ENCODE measurements at places on chromosomes 2 and 18. TPM values are rescaled to one million over a fixed set of nuclear protein-coding genes. Genes with fewer than 3 reads are reported as not detected.

DNA sequence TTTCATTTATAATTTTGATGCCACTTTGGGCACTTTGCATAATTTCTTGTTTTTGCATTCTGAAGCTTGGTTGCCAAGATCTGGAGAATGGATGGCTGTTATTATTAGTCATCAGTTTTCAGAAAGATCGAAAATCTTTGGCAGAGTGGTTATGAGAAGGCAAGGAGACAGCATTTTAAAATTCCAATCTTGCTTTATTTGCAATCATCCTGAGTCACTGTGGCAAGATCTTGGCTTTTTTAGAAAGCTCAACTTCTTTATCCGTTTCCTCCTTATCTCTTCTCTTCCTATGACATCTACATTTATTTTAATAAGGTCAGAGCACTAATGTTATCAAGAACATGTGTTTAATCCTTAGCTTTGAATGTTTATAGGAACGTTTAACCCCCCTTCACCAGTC lies 31.1 kb upstream of the EIF2AK3 start:
- DNase-seq, result no peak

DNA sequence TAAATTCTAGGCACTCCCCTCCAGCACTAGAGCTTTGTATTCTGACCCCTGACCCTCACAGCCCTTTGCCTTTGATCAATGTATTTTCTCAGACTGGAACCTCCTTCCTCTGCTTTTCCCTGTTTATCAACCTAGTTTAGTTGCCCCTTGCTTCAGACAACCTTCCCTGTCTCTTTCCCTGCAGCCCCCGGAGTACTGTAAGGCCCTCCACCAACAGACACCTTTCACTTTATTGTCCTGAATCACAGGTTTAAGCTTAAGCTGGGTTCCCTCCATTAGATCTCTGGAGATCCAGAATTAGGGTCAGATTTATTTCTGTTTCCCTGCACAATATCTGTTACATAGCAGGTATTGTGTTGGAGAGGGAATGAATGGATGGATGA lies 140.2 kb downstream of the DDX1 start:
- DNase-seq, result no peak

GRCh38 chr2:46302005-46302695 lies 4.9 kb downstream of the EPAS1 start:
- DNase-seq, result no peak

DNA sequence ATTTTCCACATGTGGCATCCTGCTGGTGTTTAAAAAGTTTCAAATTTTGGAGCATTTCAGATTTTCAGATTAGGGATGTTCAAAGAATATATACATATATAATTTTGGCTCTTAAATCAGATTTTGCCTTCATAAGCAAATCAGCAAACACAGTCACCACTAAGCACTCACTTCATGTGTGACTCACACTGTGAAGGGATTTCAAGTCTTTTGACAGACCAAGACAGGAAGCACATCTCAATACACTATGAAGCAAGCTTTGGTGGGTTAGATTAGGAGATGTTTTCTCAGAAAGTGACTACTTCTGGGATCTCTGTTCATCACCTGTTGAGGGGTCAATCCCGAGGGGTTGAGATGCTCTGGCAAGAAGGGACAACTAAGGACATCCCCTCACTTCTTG lies 227.8 kb upstream of the RBBP8 start:
- DNase-seq, result no peak

DNA sequence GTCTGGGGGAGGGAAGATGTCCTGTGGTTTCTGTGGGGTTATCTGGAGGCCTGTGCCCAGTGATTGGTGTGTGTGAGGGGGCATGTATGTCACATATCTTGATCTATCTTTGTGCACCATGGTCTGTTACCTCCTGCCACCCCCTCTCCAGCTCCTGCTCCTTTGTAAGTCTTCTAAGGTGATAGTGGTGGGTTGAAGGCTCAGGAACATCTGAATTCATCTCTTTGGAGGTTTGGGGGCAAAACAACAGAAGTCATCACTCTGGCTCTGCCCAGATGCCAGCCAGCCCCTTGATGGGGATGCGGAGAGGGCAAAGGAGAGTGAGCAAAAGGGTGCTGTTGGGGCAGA lies 2.7 kb upstream of the WNT6 start:
- no peak for DNase-seq

GRCh38 chr2:154447727-154448418 lies 250.6 kb upstream of the KCNJ3 start:
- no peak for DNase-seq

GRCh38 chr2:64283641-64284361 lies 139.6 kb upstream of the PELI1 start:
- DNase-seq, result no peak

DNA sequence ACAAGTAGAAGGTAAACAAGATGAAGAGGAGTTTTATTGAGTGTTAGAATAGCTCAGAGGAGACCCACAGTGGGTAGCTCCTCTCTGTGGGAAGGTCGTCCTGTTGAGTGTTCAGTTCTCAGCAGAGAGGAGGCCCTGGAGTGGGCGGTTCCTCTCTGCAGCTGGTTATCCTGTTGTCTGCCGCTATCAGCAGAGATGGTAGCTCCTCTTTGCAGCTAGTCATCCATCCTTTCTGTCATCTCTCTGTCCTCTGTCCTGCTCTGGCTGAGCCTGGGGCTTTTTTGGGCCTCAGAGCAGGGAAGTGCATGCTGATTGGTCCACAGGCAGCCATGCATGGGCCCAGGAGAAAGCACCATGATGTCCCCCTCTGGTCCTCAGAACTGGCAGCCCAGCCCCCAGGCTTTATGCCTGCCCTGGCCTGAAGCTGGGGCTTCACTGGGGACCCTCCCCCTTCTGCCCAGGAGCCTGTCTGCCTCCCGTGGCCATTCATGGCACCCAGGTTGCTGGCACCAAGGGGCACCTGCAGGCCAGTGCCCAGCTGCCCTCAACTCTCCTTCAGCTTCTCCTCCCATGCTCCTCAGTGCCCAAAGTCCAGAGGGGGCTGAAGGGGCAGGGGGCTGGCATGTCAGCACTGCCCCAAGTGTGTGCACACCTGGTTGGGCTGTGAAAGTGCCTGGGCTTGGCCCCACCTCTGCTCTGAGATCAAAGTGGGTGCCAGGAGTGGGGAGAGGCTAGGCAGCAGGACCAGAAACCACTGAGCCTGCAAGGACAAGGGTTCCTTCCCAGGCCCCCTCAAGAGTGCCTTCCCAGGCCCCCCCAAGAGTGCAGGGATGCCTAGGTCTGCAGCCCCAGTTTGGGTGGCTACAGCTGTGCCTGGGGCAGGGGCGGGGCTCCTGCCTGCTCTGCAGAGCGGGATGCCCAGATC lies 98.7 kb downstream of the TWIST2 start:
- peak; percentile 39 for DNase-seq

GRCh38 chr2:60033325-60033724 lies 520.1 kb downstream of the BCL11A start:
- DNase-seq, result no peak

DNA sequence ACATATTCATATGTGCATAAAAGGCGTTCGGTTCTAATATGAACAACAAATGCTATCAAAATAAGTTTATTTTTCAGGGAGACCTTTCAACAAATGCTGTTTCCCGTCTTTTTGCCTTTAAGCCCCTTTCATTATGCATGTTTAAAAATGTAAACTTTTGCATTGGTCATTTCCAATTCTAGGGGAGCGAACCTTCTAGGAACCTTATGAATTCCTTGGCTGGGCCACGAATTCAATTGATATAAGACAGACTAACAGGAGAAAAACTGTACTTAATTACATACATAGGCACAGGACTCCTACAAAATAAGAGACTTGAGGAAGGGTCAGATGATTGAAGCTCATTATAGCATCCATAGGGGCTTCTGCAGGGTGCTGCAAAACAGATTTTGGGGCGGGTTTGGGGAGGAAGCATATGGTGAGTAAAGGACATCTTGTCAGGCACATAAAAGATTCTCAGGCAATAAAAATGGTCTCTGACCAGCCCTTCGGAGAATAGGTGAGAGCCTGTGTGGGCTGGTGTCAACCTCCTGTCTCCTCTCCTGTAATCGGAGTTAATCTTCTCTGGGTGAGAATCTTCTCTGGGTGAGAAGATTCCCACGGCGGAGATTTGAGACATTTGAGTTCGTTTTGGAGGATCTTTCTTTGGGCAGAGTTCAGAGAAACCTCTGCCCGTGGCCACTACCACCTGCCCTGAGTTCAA lies 1.7 kb downstream of the TNFRSF11A start:
- DNase-seq, result no peak

DNA sequence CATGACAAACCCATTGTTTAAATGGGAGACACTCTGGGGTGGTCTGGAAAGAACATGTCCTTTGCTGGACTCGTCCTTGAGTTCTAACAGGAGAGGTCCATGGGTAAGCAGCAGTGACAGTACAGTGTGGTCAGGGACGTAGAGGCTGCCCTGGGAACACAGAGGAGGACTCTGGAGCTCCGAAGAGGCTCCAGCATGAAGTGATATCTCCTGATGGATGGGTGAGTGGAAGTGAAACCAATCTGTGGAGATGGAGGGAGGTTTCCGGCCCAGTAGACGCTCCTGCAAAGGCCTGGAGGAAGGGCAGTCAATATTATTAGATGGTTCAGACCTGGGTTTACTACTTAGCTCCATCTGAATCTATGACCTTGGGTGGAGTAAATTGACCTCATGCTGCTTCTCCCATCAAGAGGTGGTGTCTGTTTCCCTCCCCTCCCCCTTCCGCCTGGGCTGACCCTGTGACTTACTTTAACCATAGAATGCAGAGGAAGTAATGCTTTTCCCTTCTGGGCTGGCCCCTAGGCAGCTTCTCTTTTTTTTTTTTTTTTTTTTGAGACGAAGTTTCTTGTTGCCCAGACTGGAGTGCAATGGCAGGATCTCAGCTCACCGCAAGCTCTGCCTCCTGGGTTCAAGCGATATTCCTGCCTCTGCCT lies 2.3 kb upstream of the TFCP2L1 start:
- DNase-seq, result peak; percentile 73

GRCh38 chr2:199455545-199456382 lies 2.0 kb downstream of the SATB2 start:
- peak; percentile 76 for DNase-seq

GRCh38 chr2:215612786-215613185 lies 176.9 kb upstream of the FN1 start:
- no peak for DNase-seq

GRCh38 chr2:110818767-110819481 lies 86.6 kb downstream of the ACOXL start:
- no peak for DNase-seq

DNA sequence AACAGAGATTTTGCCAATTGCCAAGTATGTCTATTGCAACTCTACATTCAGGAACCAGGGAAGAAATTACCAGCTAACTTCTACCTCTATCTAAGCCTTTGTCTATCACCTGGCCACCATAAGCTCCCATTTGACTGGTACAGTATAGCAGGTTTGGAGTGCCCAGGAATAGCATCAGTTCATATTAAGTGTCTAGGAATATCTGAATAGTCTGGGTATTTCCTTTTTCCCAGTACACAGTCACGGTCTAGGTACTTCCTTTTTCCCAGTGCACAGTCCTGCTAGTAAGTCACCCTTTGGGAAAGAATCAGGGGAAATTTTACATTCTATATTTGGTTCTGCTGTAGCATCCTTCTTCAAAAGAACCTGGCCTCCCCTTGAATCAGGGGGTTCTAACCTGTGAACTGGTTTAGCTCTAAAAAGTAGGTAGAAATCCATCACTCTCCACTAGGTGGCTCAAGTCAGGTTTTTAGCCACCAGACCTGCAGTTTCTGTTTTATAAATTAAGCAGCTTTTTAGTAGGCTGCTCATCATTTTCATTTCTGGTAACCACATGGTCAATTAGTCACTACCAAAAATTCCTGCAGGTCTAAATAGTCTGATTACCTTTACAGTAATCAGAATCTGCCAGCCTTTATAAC lies 49.3 kb upstream of the DNAJC10 start:
- no peak for DNase-seq

GRCh38 chr18:62715436-62715758 lies at the start of gene PHLPP1:
Gene PHLPP1, plus strand, starts transcription at chr18:62715541. Its CDS starts 143 bp downstream, at chr18:62715684.
- DNase-seq, result no peak

DNA sequence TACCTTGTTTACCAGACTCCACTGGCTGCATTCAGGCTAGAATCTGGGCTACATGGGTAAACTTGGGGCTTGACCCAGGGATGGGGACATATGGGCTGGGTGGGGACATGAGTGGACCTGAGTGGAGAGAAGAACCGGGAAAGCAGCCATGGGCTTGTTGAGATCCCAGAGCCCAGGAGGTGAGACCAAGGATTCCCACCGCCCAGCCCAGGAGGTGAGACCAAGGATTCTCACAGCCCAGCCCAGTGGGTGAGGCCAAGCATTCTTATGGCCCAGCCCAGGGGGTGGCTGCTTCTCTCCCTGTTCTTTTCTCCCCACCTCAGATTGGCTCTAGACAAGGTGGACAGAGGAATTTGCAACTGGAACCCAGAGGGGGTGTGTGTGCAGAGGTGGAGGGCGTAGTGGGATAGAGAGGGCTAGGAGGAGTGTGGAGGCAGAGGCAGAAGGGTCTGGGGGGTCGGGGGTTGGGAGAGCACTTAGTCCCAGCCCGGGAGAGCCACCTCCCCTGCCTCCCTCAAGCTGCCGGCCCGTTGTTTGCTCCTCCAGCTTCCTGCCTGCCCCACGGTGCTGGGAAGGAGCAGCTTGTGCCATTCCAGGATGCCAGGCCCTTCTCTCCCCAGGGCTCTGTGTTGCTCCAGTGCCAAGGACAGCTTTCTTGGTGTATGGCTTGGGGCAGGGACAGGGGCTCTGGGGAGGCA lies 25.6 kb downstream of the GLI2 start:
- peak; percentile 61 for DNase-seq

DNA sequence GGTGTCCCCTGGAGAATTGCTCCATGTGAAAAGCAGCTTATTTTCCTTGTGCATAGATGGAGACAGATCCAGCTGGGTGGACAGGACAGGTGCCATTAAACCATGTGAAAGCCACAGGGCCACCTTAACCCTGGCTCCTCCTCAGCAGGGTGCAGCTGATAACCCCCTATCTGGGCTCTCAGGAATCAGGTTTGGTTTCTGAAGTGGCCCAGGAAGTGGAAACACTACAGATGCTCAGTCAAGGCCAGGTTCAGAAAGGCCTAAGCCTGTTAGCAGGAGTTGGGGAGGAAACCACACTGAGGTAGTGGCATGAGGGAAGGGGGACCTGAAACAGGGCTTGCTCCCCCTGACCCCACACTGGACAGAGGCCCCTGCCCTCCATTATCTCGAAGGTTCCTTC lies 217.0 kb downstream of the SPP2 start:
- no peak for DNase-seq

GRCh38 chr2:241609859-241610793 lies 26.8 kb downstream of the THAP4 start:
- DNase-seq, result peak; percentile 88

GTF2A1L gene
- not detected for total RNA-seq

PSME4 gene
- total RNA-seq, result 51.8 TPM

IGFBP2 gene
- total RNA-seq, result 657 TPM

LYPD6B gene
- total RNA-seq, result not detected

KCNF1 gene
- total RNA-seq, result not detected

ASTL gene
- total RNA-seq, result 0.62 TPM

CYP27A1 gene
- 31.9 TPM for total RNA-seq

Data from aorta (tissue), 5 donors.